ENCODE measurements at places on chromosomes 2 and 18.
A peak's percentile ranks its signal among the peaks of the same experiment; 100 is the strongest.

- no peaks in the 10 kb centered on the region for H3K4me1 ChIP-seq
- no peak for DNase-seq
- H3K27me3 ChIP-seq, result no peaks in the 10 kb centered on the region
These were observed 731.7 kb upstream of the ZNF804A start for GRCh38 chr2:183866666-183867065.

GRCh38 chr2:74464406-74464805 lies 776 bp downstream of the MOGS start:
- no peaks in the 10 kb centered on the region for H3K36me3 ChIP-seq
- H3K4me3 ChIP-seq, result peak overlapping the region; percentile 61
- DNase-seq, result no peak
- H3K27ac ChIP-seq, result no peak overlapping the region
- H3K4me1 ChIP-seq, result peaks cover 11% of the 10 kb centered on the region
- no peaks in the 10 kb centered on the region for H3K27me3 ChIP-seq

DNA sequence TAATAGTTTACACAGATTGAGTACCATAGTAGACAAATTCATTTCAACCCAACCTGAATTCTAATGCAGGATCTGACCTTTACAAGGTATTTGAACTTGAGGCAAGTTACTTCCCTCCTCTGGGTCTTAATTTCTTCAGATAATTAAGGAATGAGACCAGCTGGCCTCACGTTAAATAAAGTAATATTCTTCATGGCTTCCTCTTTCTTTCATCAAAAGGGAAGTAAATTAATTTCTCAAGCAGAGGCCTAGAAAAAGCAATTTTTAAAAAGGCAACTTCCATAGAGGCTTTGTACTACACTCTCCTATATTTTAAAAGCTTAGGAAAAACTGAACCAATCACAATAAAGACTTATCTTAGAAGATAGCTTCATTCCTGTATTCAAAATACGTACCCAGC lies 109.2 kb downstream of the EXOC6B start:
- no peak for DNase-seq
- no peaks in the 10 kb centered on the region for H3K27me3 ChIP-seq
- H3K36me3 ChIP-seq, result no peaks in the 10 kb centered on the region
- no peak overlapping the region for H3K4me3 ChIP-seq
- H3K4me1 ChIP-seq, result no peaks in the 10 kb centered on the region
- H3K27ac ChIP-seq, result no peak overlapping the region

GRCh38 chr18:28095041-28095440 lies 81.9 kb downstream of the CDH2 start:
- H3K4me3 ChIP-seq, result no peak overlapping the region
- no peaks in the 10 kb centered on the region for H3K4me1 ChIP-seq
- no peaks in the 10 kb centered on the region for H3K27me3 ChIP-seq
- no peaks in the 10 kb centered on the region for H3K36me3 ChIP-seq
- no peak for DNase-seq

GRCh38 chr2:83561592-83561991 lies 897.5 kb downstream of the SUCLG1 start:
- no peak for DNase-seq
- H3K36me3 ChIP-seq, result no peaks in the 10 kb centered on the region
- H3K4me3 ChIP-seq, result no peak overlapping the region
- H3K27ac ChIP-seq, result no peak overlapping the region
- H3K4me1 ChIP-seq, result no peaks in the 10 kb centered on the region

DNA sequence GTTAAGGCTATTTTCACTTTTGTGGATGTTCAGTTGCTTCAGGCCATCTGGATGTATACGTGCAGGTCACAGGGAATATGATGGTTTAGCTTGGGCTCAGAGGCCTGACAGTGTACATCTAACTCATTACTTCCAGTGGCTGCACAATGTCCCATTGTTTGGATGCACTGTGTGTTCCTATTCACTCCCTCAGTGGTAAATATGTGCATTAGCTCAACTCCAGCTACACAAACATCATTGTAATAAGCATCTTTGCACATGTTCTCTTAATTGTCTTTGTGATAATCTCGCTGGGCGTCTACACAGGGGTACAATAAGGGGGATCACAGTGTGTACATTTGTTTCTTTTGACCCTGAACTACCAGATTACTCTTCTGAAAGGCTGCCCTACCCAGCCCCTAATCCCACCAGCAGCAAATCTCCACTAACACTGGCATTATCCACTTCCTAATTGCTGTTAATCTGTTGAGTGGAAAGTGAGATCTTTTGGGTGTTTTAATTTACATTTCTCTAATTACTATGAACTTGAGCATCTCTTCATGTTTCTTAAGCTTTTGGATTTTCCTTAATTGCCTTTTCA lies 56.1 kb upstream of the POLE4 start:
- H3K36me3 ChIP-seq, result no peaks in the 10 kb centered on the region
- DNase-seq, result no peak
- H3K27me3 ChIP-seq, result no peaks in the 10 kb centered on the region
- H3K27ac ChIP-seq, result no peak overlapping the region

- DNase-seq, result no peak
- peaks cover 11% of the 10 kb centered on the region for H3K4me1 ChIP-seq
- H3K4me3 ChIP-seq, result no peak overlapping the region
- H3K27ac ChIP-seq, result no peak overlapping the region
These were observed 120.6 kb downstream of the NRP2 start for GRCh38 chr2:205802941-205803340.

GRCh38 chr2:35463805-35464596 lies 891.6 kb upstream of the CRIM1 start:
- H3K36me3 ChIP-seq, result no peaks in the 10 kb centered on the region
- H3K4me3 ChIP-seq, result no peak overlapping the region
- no peaks in the 10 kb centered on the region for H3K4me1 ChIP-seq
- DNase-seq, result no peak

DNA sequence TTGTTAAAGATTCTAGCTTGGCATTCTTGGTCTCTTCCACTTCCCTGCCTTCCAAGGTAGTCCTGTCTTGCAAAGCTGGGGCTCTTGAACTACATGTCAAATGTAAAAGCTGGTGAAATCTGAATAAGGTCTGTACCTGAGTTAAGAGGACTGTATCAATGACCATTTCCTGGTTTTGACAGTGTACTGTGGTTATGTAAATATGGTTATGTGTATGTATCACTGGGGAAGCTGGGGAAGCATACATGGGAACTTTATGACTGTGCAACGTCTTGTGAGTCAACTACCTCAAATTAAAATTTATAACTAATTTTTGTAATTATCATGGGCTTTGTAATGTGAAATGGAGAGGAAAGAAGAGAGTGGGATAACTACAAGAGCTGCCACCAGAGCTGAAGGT lies 81.7 kb downstream of the COL4A4 start:
- H3K4me1 ChIP-seq, result no peaks in the 10 kb centered on the region
- no peak for DNase-seq
- H3K4me3 ChIP-seq, result no peak overlapping the region

DNA sequence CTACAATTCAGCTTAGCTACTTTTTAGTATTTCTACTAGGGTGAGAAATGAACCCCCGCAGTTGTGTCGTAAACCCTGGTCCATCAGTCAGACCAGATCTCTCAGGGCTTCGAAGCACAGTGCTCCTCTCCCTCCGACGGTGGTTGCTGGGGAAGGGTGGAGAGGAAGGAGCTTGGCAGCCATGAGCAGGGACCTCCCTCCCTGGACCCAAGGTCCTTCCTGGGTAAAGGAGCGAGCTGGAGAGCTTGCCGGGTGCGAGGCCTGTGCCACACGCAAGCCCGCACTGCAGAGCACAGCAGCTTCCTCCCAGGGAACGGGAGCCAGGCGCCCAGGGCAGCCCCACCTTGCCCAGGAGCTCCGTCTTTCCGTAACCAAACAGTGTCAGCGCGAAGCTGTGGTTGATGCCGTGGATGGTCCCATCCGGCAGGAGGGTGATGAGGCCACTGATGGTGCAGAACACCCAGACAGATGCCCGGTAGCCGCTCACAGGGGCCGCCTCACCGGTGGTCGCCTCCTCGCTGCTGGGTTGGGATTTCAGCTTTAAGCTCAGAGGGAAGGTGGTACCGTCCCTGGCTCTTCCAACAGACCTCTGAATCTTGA lies 12.5 kb downstream of the PASK start:
- no peak overlapping the region for H3K4me3 ChIP-seq
- DNase-seq, result no peak
- peaks cover 36% of the 10 kb centered on the region for H3K36me3 ChIP-seq
- H3K27me3 ChIP-seq, result no peaks in the 10 kb centered on the region
- H3K27ac ChIP-seq, result no peak overlapping the region

- H3K4me1 ChIP-seq, result no peaks in the 10 kb centered on the region
- no peaks in the 10 kb centered on the region for H3K27me3 ChIP-seq
- H3K27ac ChIP-seq, result no peak overlapping the region
- no peak for DNase-seq
- H3K4me3 ChIP-seq, result no peak overlapping the region
These were observed 46.0 kb downstream of the ARHGEF33 start for GRCh38 chr2:38935568-38936172.

DNA sequence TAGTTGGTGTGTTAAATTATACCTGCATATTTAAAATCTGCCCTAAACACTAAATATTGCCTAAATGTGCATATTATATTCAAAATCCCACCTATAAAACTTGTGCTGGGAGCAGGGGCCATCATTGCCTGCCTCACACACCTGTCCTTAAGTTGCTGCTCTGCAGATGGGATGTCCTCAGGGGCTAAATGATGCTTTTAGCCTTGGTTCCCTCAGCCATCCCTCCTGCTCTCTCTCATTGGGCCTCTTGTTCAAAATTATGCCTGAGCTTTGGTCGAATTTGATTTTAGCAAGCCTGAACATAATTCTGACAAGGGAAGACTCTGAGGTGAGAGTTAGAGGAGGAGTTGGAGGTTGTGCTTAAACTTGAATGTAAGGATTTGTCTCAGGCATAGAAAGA lies 318.3 kb upstream of the RAB12 start:
- no peaks in the 10 kb centered on the region for H3K4me1 ChIP-seq
- no peaks in the 10 kb centered on the region for H3K36me3 ChIP-seq
- DNase-seq, result no peak
- H3K27ac ChIP-seq, result no peak overlapping the region

DNA sequence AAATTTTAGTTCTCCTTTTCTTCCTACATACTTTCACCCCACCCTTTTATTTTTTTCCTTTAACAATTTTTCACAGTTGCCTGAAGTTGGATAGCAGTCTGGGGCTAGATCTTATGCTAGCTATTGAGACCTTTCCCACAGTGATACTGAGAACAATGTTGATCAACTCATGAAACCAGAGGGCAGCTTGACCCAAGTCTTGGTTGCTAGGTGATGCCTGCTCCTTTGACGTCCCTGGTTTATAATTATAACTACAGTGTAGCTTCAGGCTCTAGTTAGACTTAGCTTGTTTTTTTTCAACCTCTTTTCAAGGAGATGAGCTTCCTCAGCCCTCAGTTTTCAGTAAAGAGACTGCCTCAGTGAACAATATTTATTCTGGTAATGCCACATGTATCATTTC lies 648.5 kb downstream of the IRS1 start:
- H3K27me3 ChIP-seq, result no peaks in the 10 kb centered on the region
- H3K4me3 ChIP-seq, result no peak overlapping the region
- DNase-seq, result no peak
- H3K27ac ChIP-seq, result no peak overlapping the region

DNA sequence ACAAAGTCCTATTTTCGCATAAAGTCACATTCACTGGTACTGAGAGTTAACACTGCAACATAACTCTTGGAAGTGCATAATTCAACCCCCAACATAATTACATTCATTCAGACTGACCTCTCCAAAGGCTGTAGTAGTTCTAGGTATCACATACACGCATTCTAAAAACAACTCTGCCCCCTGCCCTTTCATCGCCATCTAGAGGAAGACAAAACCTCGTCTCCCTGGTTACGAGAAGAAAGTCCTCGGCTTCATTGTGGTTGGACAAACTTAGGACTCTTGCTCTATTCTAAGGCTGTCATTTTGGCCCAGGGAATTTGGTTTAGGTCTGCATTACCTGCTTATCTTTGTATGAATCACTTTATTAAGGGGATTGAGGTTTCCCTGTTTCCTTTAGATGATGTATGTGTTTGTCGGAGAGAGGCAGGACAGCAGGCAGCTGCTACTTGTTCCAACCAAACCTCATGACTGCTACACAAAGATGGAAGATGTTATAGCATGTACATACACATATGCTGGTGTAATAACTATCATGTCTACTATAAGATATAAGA lies 215.4 kb upstream of the NRXN1 start:
- H3K36me3 ChIP-seq, result no peaks in the 10 kb centered on the region
- no peak overlapping the region for H3K27ac ChIP-seq
- no peaks in the 10 kb centered on the region for H3K27me3 ChIP-seq
- no peaks in the 10 kb centered on the region for H3K4me1 ChIP-seq
- no peak for DNase-seq

GRCh38 chr2:46368401-46368800 lies 71.2 kb downstream of the EPAS1 start:
- no peak overlapping the region for H3K4me3 ChIP-seq
- no peak for DNase-seq
- H3K4me1 ChIP-seq, result peaks cover 9% of the 10 kb centered on the region
- H3K36me3 ChIP-seq, result no peaks in the 10 kb centered on the region
- H3K27ac ChIP-seq, result no peak overlapping the region

DNA sequence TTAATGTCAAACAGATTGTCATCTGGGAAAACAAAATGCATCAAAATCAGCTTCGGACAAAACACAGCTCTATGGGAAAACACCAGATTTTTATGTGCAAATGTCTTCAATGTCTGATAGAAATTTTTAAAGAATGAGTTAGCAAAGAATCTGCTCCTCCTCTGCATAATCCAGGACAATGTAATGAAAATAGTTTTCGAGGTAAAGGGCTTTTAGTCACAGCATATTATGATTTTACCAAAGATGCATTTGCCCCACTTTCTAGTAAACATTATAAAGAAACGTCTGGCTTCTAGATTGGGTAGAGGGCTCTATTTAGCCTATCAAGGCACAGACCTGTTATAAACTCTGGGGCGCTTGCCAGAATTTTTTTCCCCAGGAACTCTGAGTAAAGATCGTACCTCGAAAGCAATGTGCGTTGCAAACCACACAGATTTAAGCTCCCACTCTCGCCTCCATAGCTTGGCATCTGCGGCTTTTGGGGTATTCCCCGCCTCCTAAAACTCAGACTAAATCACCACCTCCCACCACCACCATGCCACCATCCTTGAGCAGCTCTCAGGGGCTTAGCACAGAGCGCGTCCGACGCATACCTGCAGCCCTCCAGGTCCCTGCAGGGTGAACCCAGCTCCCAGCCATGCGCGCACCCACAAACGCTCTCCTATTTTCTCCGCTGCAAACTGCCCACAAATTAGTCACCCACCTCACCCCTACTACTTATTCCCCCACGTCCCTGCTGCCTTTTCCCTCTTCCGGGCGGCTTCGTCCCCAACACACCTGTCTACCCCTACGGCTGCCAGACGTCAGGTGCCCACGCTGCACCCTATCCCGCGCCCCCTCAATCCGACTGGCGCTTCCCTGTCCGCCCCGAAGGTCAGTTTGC lies 829 bp downstream of the ACVR1C start:
- peaks cover 8% of the 10 kb centered on the region for H3K27me3 ChIP-seq
- H3K4me3 ChIP-seq, result peak overlapping the region; percentile 43
- DNase-seq, result no peak
- no peaks in the 10 kb centered on the region for H3K36me3 ChIP-seq
- no peak overlapping the region for H3K27ac ChIP-seq

GRCh38 chr18:13565228-13565627 lies 161.1 kb downstream of the FAM210A start:
- DNase-seq, result no peak
- H3K4me3 ChIP-seq, result no peak overlapping the region
- no peaks in the 10 kb centered on the region for H3K36me3 ChIP-seq
- no peak overlapping the region for H3K27ac ChIP-seq
- H3K4me1 ChIP-seq, result no peaks in the 10 kb centered on the region

- no peaks in the 10 kb centered on the region for H3K4me1 ChIP-seq
- no peaks in the 10 kb centered on the region for H3K27me3 ChIP-seq
- no peaks in the 10 kb centered on the region for H3K36me3 ChIP-seq
These were observed 40.5 kb upstream of the EFHD1 start for GRCh38 chr2:232592772-232593395.

GRCh38 chr2:28490558-28490957 lies 5.3 kb upstream of the PLB1 start:
- H3K27ac ChIP-seq, result no peak overlapping the region
- H3K4me3 ChIP-seq, result no peak overlapping the region
- H3K36me3 ChIP-seq, result no peaks in the 10 kb centered on the region
- DNase-seq, result no peak
- no peaks in the 10 kb centered on the region for H3K27me3 ChIP-seq
